Progenitor cell of endocrine pancreas (in vitro differentiated cells): ENCODE measurements at places on chromosomes 5 and 9.

GRCh38 chr5:96562614-96563013 is 99.6 kb upstream of the CAST start:
- DNase-seq: no peak

GRCh38 chr5:76766746-76767145 is 50.8 kb downstream of the F2R start:
- DNase-seq: no peak

DNA sequence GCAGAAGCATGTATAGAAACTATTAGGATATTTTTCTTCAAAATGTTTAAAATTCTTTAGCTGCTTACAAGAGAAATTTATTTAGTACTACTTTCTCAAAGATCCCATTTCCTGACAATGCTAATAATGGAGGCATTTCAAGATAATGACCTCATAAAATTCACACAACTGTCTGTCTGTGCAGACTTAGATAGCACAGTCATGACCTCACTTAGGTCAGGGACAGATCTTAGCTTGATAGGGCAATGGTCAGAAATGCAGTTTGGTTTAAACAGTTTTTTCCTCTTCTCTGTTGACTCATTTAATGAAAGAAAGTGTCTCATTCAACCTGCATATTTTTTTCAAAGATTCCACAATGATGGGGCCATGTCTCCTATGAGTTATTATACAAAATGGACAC is 128.4 kb downstream of the GRIA1 start:
- DNase-seq: no peak

- DNase-seq: no peak
Measured at GRCh38 chr5:54460181-54460919, 4.9 kb downstream of the HSPB3 start.

DNA sequence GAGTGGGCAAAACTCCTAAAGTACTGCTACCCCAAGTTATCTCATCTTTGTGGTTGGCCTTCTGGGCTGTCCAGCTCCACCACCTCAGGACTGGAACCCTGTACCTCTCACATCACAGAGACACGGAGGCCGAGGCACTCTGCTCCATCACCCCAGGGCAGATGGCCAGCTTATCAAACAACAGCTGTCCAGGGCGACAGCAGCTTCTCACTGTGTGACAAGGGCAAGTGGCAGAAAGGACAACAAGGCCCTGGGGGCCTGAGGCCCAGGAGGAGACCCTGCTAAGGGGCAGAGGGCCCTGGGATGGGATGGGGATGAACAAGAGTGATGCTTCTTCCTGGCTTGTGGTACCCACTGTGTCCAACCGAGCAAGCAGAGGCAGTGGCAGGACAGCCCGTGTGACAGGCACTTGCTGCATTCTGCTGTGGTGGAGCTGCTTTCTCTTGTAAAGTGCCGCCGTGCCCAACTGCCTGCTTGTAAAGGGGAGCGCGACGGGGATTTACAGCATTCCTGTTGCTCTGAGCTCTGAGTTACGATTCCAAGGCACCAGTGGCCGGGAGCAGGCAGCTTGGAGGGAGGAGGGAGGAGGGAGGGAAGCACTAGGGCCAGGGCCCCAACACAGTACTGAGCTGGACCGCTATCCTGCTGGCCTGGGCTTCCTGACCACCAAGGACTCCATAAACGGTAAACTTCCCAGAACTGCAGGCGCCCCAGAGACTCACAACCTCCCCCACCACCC is 71.2 kb downstream of the SHB start:
- no peak for DNase-seq

DNA sequence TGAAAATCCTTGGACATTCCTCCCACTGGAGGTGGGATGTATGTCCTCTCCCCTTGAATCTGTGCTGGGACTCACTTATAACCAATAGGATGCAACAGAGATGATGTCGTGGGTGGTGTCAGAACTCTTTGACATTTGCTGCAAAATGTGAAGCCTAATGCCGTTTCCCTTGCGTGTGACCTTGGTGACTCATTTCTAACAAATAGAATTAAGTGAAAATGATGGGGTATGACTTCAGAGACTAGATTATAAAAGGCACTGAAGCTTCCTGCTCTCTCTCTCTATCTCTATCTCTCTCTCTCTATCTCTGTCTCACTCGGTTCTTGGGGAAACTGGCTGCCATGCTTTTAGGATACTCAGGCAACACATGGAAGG is 126.1 kb upstream of the STC2 start:
- DNase-seq: no peak

- no peak for DNase-seq
Measured at GRCh38 chr9:37908283-37908682, 4.4 kb upstream of the SLC25A51 start.
